ENCODE measurements at places on chromosomes 5 and 9. TPM values are rescaled to one million over a fixed set of nuclear protein-coding genes. Genes with fewer than 3 reads are reported as not detected.

GRCh38 chr9:3415906-3416305, 109.9 kb downstream of the RFX3 start:
- DNase-seq: no peak

DNA sequence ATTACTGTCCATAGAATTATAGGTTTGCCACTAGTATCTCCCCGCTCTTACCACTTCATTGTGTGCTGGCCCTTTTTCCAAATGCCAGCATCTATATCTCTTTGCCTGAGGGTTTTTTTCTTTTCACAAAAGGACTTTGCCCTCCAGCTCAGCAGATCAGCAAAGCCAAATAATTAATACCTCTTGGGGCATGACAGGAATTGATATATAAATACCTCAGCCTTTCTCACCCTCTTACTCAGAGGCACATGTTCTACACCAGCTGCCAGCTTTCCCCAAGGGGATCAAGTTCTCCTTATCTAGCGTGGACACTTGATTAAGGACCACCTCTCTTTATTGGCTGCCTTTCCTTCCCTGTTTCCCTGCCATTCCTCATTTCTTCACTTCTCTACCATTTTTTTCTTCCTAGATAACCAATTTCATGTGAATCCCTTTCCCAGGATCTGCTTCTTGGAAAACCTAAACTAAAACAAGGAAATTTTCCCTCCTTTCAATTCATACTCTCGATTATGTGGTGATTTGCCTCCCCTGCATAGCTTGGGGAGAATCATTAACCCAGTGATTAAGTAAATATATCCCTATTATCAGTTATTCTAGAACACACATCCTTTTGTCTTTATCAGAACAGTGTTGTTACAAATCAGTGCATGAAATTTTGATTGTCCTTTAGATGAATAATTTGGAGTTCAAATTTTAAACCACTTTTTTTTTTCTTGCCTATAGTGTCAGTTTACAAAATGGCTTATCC, 6.9 kb upstream of the NUDT12 start:
- no peak for DNase-seq

Gene GFI1B
- 0.09 TPM for total RNA-seq

Gene MEIKIN
- not detected for total RNA-seq
